ENCODE measurements at places on chromosomes 1 and 21.
A peak's percentile ranks its signal among the peaks of the same experiment; 100 is the strongest.

DNA sequence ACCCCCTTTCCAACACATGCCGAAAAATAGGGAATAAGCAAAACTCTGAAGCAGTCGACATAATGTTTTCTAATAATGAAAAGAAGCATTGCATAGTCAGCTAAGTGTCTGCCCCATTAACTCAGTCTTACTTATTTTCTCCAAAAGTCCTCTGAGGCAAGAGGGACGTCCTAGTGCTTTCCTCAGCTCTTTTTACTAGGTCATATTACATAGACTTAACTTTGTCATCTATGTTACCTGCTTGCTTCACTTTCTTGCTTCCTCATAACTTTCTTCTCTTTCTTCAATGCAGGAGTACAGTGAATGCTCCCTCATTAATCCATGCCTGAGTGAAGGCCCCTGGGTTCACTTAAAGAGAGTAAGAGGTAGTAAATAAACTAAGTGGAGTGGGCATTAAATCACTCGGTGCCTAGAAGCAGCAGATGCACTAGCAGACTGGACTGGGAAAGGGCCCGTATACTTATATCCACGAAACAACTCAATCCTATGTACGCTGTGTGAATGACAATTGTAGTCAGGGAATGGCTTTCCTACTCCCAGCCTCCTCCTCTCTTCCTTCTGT lies 210.5 kb upstream of the SPAG17 start:
- peak; percentile 35 for ATAC-seq

DNA sequence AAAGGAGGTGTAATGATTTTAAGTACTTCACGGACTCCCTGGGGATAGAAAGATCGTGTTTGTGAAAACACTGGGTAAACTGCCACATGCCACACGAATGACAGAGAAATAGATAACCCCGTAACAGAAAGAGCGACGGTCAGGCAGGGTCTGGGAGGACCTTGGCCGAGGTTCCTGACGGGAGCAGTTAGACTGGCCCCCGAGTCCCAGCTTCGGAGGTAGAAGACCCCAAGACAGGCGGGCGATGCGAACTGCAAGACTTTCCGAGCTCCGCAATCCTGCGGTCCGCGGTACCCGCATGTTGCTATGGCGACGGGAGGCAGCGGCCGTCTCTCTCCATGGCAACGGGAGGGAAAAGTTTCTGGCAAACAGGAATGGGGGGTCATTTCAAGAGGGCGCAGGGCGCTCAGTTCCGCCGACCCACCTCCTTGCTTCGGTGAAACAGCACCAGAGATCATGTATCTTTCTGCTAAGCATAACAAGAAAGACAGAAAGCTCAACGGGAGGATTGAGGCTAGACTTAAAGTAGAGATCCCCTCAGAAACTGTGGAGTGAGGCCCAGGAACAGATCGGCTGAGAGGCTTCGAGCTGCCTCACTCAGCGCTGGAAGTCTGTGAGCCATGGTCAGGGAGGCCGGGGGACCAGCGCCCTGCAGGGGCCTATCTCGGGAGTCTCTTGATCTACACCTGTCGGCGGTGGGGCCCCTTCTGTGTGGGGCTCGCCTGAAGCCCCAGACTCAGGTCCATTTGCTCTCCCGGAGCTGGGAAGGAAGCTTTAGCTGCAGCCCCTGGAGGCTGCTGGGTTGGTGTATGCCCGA lies 685 bp upstream of the SYT6 start:
- ATAC-seq = peak; percentile 8

GRCh38 chr1:31745096-31745945 lies 18.8 kb downstream of the ADGRB2 start:
- ATAC-seq = peak; percentile 82

- ATAC-seq = peak; percentile 99
Measured at GRCh38 chr1:155648207-155649147, 38.5 kb downstream of the MSTO1 start.

- peak; percentile 100 for ATAC-seq
Measured at GRCh38 chr1:154669464-154670282, 61.7 kb upstream of the ADAR start.

DNA sequence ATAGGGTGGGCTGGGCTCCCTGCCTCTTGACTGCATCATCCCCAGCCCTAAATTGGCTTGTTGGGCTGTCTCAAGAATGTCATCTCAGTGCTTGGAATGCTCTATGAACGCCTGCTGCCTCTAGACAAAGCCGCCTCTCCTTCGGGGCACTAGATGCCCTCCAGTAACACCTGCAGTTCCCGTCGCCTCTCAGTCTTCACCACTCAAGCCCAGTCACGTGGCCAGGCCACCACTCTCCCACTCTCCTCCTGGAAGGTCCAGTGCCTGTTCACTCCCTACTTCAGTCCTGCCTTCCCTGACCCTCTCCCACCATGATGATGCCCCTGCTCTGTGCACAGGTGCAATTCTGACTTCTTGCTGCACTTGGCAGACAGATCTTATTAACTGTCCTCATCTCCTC lies 7.0 kb downstream of the TAS1R2 start:
- no peak for ATAC-seq

GRCh38 chr1:162846256-162847212 lies 14.4 kb downstream of the CCDC190 start:
- ATAC-seq = no peak

DNA sequence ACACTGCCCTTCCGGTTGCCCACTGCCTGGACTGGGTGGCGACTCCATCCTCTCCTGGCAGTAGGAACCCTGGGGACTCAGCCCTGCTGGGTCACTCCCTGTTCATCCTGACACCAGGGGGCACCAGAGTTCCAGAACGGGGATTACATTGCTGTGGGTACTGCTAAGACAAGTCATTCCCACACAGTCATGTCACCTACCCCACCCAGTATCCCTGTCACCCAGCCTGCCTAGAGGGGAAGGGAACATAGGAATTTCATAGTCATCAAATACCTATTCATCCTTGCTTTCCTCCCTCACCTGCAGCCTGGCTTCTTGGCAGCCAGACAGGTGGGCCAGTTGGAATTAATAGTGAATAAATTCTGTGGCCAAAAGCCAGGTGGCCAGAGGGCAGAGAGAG lies 9.8 kb upstream of the SFN start:
- ATAC-seq = peak; percentile 91

- ATAC-seq = no peak
Measured at GRCh38 chr1:205118752-205119151, 3.0 kb downstream of the RBBP5 start.

- ATAC-seq = no peak
Measured at GRCh38 chr1:23097316-23097715, 71.3 kb downstream of the LUZP1 start.

GRCh38 chr1:2928366-2929325 lies 92.6 kb upstream of the ACTRT2 start:
- no peak for ATAC-seq

- no peak for ATAC-seq
Measured at GRCh38 chr21:34707876-34708325, 39.1 kb downstream of the CLIC6 start.

- ATAC-seq = no peak
Measured at GRCh38 chr1:57440096-57440495, 16.2 kb upstream of the DAB1 start.

DNA sequence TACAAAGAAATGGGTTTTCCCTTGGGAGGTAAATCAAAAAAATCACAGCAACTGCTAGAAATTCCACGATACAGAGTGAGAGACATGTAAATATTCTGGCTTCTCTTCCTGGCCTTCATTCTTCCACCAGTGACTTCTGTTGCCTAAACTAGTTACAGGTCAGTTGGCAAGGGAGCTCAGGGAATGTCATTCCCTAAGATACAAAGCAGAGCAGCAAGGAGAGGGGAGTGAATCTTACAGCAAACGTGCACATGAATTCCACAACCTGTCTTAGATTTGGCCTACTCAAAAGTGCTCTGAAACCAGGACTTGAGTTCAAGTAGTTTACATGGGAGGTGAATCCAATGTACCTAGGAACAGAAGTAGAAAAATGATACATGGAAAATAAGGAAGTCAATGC lies 445.3 kb upstream of the LRRC7 start:
- ATAC-seq = no peak

GRCh38 chr1:44945967-44946366 lies 40.4 kb downstream of the EIF2B3 start:
- ATAC-seq = peak; percentile 9

DNA sequence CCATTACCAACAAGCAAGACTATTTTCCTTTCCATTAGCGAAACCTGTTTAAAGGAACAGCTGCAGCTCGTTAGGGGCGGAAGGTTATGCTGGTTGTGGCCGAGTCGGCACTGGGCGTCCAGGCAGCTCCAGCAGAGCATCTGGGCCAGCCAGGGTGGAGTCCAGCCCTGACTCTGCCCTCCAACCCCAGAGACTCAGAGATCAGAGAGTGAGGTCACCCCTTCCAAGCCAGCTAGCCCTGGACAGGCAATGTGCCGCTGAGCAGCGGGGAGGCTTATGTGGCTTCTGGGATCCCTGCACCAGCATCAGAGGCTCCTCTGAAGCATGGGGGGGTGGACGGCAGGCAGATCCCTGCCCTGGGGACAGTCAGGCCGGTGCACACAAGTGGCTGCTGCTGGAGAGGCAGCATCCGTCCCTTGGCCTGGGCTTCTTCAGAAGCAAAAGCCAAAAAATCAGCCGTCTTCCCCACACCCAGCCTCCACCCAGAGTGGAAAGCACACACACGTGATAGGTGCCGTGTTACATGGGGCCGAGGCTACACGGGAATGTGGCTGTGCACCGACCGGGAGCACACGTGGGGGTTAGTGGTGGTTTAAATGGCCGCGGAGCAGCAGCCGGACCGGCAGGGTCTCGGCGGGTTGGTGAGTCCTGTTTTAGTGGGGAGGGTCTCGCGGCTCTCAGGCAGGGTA lies 30.1 kb downstream of the SLC66A1 start:
- no peak for ATAC-seq

- no peak for ATAC-seq
Measured at GRCh38 chr1:65083263-65083896, 64.6 kb upstream of the AK4 start.

GRCh38 chr1:117112047-117112717 lies 9.4 kb downstream of the TRIM45 start:
- ATAC-seq = no peak

GRCh38 chr1:25051504-25051903 lies 121.4 kb upstream of the RUNX3 start:
- no peak for ATAC-seq

DNA sequence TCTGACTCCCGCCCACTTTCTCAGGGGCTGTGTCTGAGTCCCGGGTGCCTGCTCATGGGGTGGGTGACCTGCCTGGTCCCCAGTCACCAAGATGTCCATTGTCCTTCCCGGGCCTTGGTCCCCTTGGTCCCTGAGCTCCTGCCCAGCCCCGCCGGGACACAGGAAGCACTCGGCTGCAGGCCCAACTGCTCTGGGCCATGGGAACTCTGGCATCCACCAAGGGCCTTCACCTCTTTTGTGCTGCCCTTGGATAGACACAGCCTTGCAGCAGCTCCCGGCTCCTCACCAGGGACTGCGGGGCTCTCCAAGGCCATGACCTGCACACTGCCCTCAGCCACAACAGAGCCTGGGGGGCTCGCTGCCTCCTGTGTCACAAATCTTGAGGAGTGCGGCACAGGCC lies 22.1 kb upstream of the MX1 start:
- ATAC-seq = no peak

DNA sequence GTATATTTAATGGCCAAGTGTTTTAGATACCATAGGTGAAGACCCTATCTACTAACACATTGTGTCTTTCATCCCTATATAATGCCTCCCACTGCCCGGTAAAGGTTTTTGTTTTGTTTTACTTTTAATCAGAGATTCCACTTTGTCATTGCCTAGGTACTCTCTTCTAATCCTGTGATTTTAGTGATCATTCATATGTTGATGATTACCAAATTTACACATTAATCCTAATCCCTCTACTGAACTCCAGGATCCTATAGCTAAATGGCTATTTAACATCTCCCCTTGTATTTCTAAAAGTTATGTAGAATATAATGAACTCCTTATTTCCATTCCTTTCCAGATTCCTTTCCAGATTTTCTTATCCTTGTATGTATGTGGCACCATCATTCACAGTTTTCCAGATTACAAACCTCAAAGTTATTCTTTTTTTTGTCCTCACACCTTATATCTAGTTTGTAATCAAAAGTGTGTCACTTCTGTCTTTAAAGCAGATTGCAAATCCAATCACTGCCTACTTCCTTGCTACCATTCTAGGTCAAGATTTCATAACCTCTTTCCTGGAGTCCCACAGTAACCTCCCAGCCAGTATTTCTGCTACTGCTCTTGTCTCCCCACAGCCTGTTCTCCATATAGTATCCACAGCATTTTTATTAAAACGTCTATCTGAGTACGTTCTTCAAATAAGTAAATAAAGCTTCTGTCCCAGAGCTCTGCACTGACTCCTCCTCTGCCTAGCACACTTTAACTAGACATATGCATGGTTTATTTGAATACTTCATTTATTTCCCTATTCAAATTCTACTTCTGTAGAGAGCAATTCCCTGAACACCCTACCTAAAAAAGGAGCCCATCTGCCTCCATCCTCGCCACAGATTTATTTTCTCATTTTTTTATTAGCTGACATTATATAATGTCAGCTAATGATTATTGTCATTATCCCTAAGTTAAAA lies 157.8 kb downstream of the KCNT2 start:
- ATAC-seq = no peak

DNA sequence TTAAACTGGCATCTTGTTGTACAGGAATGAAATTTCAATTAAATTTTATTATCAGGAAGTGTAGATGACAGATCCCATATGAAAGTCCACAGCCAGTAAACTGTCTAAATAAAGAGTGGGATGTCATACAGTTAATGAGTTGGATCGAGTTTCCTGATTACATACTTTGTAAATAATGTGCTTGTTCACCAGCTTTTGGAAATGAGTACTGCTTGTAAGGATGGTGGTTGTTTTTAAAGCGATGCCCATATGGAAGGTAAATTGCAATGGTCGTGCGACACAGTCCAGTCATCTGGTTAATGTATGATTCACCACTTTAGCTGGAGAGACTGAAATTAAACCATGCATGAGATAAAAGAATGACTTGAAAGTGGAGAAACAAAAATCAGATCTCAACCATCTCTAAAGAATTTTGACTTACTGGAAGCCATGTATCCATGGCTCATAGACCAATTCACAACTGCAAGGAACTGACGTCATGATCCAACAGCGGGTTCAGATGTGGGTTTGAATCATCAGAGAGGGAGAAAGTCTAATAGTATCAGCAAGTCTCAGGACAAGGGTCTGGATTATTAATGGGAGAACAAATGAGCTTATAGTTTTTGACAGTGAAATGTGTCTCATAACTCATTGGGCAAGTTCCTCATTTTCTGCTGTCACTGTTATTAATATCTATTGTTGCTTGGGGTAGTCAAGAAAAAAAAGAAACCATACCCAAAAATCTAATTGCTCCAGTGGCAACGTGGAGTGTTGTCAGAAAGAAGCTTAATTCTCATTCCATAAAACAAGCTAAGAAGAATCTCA lies 49.0 kb downstream of the MAP10 start:
- ATAC-seq = no peak

- peak; percentile 56 for ATAC-seq
Measured at GRCh38 chr1:234957330-234958065, 171.1 kb downstream of the TOMM20 start.

GRCh38 chr1:29397256-29397590 lies 160.9 kb downstream of the PTPRU start:
- no peak for ATAC-seq
